GM06990 (cell line): ENCODE measurements at places on chromosomes 2 and 18.
A peak's percentile ranks its signal among the peaks of the same experiment; 100 is the strongest.

DNA sequence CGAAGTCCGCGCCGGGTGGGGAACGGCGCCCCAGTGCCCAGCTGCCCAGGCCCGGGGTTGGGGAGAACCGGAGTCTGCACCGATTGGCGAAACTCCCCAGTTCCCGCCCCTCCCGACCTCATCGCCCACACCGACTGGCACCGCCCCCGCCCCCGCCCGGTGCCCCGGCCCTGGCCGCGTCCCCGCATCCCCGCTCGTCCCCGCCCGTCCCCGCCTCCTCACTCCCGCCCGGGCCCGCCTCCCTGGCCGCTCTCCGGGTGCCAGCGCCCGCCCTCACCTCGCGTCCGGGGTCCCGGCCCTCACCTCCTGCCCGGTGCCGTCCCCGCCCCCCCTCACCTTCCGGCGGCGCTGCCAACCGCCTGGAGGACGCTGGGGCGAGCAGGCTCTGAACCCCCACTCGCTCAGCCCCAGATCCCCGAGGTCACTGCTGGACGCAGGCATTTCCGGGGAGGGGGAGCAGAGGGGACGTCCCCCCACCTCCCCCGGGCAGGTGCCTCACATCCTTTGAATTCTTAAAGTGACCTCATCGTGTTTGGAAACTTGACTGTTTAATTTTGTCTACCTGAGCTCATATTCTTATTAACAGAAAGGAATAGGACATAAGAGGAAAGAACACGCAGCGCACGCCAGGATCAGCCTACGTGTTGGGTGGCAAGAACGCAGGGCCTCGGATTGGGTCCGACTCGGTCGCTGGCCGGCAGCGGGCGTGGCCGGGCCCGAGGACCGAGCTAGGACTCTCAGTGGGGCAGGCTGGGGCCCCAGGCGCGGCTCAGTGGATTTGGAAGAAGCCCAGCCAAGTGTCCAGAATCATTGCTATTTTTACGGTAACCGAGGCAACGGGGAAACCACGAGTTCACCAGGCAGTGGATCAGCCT, at the start of gene FAM110C:
Gene FAM110C, minus strand, starts transcription at position 35 of the 875 bp plus-strand sequence. CDS start 120 bp downstream, outside the sequence.
- DNase-seq, result no peak

DNA sequence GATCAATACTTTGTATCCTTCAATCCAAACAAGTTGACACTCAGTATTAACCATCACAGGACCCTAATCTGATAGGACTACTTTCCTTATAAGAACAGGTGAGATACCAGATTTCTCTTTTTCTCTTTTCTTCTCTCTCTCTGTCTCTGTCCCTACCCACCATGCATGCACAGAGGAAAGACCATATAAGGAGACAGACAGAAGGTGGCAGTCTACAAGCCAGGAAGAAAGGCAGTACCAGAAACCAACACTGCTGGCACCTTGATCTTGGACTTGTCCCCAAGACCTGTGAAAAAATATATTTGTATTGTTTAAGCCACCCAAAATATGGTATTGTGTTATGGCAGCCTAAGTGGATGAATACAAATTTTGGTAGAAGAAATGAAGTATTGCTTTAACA, 156.2 kb upstream of the KCNH7 start:
- DNase-seq, result no peak

DNA sequence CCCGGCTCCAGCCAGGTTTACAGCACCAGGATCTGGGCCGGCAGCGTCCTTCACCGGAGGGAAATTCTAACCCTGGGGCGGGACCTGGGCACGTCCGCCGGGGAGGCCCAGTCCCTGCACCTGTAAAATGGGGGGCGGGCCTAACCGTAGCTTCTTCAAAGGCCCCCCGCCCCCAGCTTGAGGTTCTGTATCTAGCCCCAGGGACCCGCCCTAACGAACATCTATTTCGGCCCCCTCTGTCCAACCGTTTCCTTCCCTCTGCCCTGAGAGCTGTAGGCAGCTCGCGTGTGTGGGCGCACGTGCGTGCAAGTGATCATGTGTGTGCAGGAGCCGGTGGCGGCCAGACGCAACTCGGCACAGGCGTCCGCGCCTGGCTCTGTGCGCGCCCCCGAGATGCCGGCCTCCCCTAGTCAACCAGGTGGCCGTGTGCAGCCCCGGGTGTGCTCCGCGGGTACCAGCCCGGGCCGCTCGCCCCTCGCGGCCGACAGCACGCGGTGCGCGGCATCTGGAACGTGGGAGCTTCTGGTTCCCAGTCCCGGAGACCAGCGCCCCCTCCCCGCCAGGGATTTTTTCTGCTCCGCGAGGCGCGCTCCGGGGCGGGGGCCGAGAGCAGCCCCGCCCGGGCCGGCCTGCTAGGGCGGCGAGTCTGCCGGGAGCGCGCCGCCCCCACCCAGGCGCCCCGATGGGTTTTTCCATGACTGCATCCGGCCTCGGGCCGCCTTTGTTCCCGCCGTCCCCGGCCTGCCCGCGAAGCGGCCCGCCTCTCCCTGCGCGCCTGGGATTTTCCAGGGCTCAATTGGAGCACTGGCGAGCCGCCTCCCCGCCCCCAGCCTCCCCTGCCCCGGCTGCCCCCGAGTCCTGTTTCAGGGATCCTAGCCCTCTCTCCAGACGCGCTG, 21.2 kb downstream of the TEX44 start:
- peak; percentile 98 for DNase-seq

GRCh38 chr2:149579972-149580882, 7.3 kb downstream of the MMADHC start:
- no peak for DNase-seq

- no peak for DNase-seq
Measured at GRCh38 chr2:41697389-41697788, 350.4 kb upstream of the PKDCC start.

GRCh38 chr2:206736935-206737334, 18.7 kb upstream of the DYTN start:
- no peak for DNase-seq

GRCh38 chr2:5325523-5325922, 366.7 kb upstream of the SOX11 start:
- no peak for DNase-seq

GRCh38 chr2:197092431-197092830, 165.9 kb upstream of the PGAP1 start:
- DNase-seq, result no peak

DNA sequence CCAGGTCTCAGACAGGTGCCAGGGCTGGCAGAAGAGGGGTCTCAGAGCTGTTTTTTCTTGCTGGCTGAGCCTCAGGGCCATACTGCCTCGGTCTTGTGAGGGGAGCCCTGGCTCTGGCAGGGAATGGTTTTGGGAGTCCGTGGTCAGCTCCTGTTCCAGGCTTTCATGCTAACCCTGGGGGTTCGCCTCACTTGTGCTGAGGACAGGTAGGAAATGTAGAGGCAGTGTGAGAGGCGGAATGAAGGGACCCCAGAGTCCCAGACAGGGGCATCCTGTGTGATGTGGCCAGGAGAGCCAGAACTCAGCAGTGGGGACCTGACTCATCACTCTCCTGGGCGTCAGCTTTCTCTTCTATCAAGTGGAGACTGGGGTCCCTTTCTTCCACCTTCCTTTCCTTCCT, 5.7 kb upstream of the CELF4 start:
- DNase-seq, result no peak

DNA sequence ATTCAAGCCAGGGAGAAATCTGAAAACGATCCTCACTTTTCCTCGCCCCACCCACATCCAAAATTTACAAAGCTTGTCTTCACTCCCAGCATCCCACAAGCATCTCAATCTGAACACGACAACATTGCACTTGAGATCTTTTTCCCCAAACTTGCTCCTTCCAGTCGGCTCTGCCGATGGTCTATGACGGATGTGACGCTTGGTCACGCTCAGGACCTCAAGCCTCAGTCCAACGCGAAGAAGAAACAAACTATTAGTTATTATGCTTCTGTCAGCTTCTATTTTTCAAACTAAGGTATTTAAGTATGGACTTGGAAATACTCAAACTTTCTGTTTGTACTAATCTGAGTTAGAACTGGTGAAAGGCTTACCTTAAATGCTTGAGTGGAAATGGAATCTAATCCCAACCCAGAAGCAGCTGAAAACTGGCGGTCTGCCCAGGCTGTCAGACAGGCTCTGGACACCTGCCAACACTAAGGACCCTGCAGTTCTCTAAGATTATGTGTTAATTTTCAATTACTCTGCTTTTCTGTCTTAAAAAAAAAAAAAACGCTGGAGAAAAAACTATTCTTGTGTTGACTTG, 132.1 kb upstream of the DNMT3A start:
- DNase-seq, result no peak

GRCh38 chr18:69617888-69618287, 217.2 kb downstream of the DOK6 start:
- no peak for DNase-seq

- DNase-seq, result no peak
Measured at GRCh38 chr2:145360129-145360790, 840.3 kb upstream of the ZEB2 start.

DNA sequence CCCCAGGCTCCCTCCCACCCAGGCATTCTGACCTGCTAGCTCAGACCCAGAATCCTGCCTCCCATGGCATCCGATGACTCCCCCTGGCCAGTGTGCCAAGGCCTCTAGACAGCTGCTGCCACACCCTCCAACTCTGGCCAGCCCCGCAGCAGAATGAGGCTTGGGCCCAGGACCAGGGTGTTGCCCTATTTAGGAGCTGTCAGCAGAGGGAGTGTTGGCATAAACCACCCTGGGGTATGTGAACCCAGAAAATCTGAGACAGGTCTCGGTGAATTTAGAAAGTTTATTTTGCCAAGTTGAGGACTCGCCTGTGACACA, 134.3 kb downstream of the KLHL29 start:
- DNase-seq, result no peak

- no peak for DNase-seq
Measured at GRCh38 chr2:8457699-8458502, 224.0 kb upstream of the ID2 start.

DNA sequence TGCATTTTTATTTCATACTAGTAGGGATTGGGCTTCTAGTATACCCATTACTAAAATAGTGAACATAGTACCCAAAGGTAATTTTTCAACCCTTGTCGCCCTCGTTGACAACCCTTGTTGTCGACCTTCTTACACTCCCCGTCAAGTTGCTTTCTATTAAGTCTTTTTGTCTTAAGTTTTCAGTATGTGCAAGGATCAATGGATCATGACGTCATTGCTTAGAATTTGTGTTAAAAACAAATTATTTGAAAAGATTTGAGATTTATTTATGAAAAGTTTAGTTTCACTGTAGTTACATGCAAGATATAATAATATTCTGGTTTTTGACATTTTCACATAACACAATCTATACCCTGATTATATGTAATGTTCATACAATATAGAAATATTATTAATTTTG, 110.4 kb downstream of the CBLN2 start:
- DNase-seq, result no peak

DNA sequence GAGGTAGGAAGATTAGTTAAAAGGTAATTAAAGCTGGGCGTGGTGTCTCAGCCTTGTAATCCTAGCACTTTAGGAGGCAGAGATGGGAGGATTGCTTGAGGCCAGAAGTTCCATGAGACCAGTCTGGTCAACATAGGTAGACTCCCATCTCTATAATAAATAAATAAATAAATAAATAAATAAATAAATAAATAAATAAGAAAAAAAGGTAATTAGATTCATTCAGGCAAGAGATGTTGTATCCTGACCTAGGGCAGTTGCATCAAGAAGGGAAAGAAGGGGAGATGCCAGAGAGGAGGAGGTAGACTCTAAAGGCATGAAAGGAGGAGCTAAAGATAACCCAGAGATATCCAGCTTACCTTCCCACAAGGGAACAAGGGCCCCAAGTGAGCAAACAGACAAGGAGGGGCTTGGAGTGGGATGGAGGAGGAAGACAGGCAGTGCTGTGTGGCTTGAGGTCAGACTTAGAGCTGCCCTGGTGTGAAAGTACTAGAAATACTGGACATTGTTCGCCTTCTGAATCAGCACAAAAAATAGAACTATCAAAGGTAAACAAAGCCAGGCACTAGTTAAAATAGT, 7.4 kb upstream of the RAB1A start:
- DNase-seq, result no peak

DNA sequence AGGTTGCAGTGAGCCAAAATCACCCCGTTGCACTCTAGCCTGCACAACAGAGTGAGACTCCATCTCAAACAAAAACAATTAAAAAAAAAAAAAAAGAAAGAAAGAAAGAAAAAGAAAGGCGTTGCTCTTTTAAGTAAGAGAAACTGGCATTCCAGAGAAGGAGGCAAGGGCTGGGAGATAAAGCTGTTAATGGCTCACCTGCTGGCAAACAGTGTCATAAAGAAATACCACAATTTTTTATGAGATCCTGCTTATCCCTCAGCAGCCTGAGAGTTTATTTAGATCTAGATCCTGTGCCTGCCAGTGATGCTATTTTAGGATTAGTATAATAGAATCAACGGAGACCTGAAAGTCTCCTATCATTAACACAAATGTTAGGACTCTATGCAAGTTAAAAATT, 16.3 kb downstream of the SLC19A3 start:
- DNase-seq, result no peak

- no peak for DNase-seq
Measured at GRCh38 chr2:129673234-129673633, 306.2 kb upstream of the RAB6C start.

- no peak for DNase-seq
Measured at GRCh38 chr2:55880416-55881143, 43.0 kb downstream of the EFEMP1 start.

GRCh38 chr2:47535996-47536395, 133.0 kb downstream of the MSH2 start:
- no peak for DNase-seq

DNA sequence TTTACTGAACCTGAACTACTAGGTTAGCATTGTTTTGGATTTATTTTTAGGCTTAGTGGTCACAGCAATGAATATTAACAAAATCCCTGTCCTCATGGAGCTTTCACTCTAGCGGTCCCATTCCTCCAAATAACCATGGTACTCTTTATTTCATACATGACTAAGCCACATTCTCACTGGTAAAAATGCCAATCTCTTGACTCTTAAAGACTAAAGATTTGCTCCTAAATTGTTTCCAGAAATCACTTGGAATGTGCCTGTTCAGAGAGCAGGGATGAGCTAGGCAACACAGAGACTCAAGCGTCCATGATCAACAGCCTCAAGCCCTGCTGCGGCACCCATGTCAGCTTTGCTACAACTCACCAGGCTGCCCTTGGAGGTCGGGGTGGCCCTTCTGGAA, 13.5 kb downstream of the LMAN1 start:
- no peak for DNase-seq

- no peak for DNase-seq
Measured at GRCh38 chr2:23327416-23327815, 57.6 kb upstream of the KLHL29 start.

DNA sequence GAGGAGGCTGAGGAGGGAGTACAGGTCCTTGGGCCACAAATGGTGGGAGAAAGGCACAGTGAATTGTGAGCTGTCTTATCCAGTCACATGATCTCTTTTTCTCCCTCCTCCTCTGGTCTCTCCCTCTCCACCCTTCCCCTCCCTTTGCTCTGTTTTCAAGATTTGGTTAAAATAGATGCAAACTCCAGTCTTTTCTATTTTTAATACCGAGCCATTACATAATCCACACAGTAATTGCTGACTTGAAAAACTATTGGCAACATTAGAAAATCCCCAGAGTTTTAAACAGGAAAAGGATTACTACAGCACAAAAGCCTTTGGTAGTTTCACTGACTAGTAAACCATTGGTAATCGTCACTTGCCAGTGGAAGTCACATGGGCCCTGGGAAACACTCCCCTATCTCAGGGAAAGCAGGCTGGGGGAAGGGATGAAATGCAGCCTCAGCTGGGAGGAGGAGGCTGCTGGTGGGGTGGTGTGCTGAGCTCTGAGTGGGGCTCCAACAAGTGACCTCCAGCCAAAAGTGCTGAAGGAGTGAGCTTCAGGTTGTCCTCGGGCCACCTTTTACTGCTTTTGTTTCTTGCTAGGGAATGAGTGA, 57.4 kb upstream of the PCBP1 start:
- DNase-seq, result no peak
